Activated naive CD4-positive, alpha-beta T cell treated with anti-CD3 and anti-CD28 coated beads for 36 hours (primary cell): ENCODE measurements at places on chromosomes 5 and 9. TPM values are rescaled to one million over a fixed set of nuclear protein-coding genes. Genes with fewer than 3 reads are reported as not detected.

PCDHB8 gene
- total RNA-seq: not detected

ADAMTS2 gene
- not detected for total RNA-seq

CARD9 gene
- total RNA-seq: 0.22 TPM

DHX29 gene
- total RNA-seq: 11.1 TPM

SPACA9 gene
- 2.9 TPM for total RNA-seq

ARL14EPL gene
- not detected for total RNA-seq
